ENCODE measurements at places on chromosomes 16 and 17.

GRCh38 chr16:7025616-7026190 lies 306.9 kb upstream of the RBFOX1 start:
- DNase-seq = peak; percentile 67

DNA sequence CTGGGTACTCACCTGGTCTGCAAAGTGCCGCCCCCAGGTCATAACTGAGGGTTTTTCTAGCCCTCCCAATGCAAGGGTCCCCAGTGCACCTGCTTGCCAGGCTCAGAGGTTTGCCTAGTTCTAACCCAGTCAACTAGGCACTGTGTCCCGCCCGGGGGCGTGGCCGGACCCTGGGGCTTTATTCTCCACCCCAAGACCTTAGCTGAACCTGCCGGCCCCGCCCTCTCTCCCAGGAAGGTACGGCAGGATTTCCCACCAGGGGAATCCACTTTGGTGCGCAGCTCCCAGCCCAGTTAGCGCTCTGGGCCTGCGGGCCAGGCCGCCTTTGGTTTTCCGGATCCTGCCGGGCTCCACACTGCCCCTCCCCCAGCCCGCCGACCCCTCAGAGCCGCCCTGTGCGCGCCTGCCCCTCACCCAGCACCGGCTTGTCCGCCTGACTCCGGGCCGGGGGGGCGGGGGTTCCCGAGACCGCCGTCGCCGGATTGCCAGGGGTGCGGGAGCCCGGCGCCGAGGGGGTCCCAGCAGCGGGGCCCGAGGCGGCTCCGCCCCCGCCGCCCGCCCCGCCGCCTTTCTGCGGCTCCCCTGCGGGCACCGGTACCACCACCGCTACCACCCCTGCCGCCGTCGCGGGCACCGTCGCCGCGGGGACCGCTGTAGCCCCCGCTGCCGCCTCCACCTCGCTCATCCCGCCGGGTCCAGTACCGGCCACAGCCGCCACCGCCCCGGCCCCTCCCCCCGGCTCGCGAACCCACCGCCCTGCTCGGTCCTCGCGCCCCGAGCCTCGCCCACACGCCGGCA lies 424 bp downstream of the YBX2 start:
- no peak for DNase-seq

DNA sequence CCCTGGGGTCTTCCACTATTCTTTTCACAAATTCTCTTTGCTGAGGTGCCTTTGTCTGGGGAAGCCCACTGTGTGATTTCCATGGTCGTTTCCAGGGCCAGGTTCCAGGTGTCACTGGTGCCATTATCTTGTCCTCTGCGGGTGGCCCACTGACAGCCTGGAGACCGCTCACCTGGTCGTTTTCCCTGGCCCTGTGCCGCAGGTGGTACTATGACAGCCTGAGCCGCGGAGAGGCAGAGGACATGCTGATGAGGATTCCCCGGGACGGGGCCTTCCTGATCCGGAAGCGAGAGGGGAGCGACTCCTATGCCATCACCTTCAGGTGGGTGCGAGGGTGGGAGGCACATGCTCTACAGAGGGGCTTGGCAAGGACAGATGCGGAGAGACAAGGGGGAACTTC lies 98.9 kb downstream of the SDR42E1 start:
- no peak for DNase-seq

DNA sequence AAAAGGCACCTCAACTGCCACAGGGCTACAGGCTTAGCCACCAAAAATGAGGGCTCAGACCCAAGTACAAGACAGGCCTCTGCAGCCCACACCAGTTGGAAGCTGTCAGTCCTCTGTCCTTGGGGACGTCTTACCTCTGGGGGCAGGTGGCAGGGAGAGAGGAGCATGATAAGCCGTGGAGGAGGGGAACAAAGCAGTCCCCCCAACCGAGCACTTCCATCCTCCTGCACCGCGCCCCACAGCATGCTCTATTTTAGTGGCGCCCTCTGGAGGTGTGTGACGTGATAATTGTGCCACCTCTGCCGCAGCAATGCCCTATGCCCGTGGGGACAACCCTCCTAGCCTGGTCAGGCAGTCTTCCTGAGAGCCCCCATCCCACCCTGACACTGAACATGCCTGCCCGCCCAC lies 13.6 kb downstream of the G6PC3 start:
- no peak for DNase-seq

DNA sequence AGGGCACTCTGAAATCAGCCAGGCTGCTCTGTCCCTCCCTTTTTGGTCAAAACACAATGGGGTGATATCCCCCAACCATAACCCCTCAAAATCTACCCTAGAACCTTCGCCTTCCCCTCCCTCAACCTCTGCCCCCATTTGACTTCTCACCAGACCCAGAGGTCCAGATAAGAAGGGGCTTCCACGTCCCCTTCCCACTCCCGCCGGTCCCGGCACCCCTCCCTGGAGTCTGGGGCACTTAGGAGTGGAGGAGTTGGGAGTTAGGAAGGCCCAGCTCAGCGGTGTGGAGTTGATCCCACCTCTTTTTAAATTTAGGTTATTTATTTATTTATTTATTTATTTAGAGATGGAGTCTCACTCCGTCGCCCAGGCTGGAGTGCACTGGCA lies 619 bp upstream of the TMEM92 start:
- DNase-seq = no peak
